Cerebellar cortex (tissue), 1 donor: ENCODE measurements at places on chromosomes 5 and 9.
A peak's percentile ranks its signal among the peaks of the same experiment; 100 is the strongest.

DNA sequence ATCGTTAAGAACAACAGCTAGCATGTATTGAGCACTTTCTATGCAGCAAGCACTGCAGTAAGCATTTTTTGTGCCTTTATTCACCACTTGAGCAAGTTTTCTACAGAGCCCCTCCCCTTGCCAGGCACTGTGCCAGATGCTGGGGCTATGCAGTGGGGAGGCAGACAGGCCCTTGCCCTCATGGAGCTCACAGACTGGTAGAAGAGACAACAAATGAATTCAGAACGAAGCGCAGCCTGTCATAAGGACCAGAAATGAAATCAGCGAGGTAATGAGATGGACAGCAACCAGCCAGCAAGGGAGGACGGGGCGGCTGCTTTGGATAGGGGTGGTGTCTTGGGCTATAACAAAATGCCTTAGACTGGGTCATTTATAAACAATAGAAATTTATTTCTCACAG lies 68.8 kb downstream of the C9orf50 start:
- DNase-seq = no peak

DNA sequence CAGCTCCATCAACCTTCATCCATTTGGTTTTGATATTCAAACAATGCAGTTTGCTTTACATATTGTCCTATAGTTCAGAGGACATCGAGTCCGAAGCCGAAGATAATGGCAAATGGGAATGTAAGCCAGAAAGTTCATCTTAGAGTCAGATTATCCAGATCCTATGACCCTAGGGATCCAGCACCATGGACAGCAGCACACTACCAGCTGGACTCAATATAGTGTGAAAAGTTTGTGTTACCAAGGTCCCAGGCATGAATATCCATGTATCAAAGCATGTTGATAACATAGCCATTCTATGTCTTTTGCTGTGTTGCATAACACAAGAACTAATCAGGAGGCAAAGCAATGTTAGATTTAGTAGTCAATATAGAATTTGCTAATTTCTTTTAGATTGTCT lies 46.3 kb downstream of the FSTL4 start:
- DNase-seq = no peak

DNA sequence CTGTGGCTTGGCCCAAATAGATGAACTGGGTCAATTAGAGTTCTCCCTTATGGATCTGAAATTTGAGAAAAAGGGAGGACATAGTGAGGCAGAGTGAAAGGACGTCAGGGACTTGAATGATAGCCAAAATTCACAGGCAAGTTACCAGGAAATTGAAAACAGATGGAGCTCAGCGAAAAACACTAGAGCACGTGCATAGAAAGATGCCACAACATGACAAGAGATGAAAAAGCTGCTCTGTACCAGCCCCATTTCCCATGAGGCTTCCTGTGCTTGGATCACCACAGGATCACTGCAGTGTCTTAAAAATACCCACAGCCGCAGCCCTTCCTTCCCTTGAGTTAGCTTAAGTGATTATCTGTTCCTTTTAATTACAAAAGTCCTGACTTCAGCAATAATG lies 39.0 kb upstream of the HOMER1 start:
- no peak for DNase-seq

DNA sequence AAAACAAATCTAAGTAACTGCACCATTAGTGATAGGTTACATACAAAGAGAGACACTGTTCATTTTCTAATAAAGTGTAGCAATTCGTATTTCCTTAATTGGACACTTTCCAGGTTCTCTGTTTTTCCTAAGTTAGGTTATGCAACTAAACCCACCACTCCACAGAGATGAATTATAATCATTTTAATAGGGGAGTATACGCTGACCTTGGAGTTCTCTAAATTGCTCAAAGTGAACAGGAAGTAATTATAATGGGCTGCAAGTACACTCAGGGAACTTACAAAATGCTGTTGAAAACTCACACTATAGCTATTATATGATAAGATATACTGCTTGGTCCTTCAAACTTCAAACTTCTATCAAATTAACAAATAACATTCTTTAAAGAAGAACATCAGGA lies 18.2 kb upstream of the ADCY2 start:
- DNase-seq = no peak

DNA sequence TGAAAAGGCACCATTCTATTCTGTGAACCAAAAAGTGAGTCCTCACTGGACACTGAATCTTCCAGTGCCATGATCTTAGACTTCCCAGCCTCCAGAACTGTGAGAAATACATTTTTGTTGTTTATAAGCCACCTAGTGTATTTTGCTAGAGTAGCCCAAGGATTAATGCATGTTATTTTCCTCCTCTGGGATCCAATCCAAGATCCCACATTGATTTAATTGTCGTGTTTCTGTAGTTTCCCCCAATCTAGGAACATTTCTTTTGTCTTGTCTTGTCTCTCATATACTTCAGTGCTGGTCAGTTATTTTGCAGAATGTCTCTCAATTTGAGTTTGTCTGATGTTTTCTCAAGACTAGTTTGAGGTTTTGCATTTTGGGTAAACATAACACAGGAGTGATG lies 36.4 kb downstream of the GDNF start:
- DNase-seq = no peak

DNA sequence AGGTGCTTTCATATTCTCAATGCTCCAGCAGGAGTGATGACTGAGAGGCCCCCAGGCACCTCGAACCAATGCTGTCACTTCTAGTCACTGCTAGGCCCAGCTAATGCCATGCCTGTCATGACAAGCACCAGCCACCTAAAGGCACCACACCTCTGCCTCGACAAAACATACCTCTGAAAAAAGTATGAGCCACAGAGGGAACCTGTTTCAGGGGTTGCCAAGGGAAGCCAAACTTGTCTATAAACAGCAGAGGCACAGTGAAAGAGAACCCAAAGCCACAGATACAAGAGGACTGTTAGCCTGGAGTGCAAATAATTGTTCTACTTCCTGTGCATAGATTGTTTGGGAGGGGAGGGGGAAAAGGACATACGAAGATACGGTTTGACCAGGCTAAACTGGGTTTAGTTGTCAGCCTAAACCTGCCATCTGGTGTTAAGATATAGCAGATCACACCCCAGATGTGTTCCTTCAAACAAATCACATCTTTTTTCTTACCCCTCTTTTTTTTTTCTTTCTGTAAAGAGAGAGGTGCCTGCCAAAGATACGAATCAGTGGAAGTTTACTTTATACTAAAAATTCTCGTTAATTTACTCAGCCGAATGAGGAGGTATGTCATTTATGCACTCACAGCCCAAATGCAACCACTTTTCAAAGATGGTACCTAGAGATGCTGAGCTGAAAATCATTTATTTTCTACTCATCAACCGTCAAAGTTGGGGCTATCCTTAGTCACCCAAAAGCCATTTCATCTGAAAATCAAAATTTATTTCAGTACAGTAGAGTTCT lies 45.7 kb downstream of the BNC2 start:
- peak; percentile 17 for DNase-seq
